ENCODE measurements at places on chromosomes 4 and X.

DNA sequence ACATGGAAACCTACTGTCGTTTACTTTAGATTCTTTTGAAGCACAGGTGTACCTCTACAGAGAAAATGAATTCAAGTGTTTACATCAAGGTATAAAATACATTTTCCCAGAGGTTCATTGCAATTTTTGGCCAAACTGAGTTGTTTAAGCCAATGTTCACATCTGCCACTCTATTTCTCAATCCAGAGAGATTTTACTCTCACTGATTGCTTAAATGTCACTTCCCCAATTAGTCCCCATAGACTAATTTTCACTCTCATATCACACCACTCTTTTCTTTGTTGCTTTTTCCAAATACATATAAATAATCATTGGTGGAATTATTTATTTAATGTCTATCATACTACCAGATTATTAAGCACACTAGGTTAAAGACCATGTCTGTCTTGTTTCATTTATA is 271.8 kb downstream of the PPP3CA start:
- no peak for DNase-seq

DNA sequence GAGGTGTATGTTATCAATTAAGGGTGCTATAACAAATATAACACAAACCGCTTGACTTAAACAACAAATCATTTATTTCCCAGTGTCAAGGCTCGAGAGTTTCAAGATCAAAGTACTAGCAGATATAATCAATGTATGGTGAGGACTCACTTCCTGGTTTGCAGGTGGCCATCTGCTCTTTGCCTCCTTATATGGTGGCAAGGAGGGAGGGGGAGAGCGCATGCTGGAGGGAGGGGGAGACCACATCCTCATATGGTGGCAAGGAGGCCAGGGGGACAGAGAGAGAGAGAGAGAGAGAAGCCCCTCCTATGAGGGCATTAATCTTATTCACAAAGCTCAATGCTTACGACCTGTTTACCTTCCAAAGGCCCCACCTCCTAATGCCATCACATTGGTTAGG is 372.3 kb upstream of the SPOCK3 start:
- peak; percentile 2 for DNase-seq

- DNase-seq = no peak
Observed at GRCh38 chrX:46965125-46965758, 53.0 kb downstream of the JADE3 start.

DNA sequence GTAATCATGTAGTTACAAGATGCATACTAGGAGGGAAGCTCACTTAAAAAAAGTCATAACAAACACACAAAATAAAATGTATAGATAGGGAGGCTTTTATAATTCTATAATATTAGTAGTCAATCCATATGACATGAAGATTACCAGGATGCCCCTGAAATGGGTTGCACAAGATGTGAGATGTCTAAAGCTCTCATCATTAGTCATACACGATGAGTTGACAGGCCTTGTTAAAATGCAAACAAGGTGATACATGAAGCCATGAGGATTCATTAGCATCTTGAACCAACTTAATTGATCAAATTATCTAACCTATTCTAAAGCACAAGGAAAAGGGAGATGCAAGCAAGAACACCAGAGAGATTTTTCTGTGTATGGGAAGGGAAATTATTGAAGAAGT is 470.2 kb downstream of the IQCM start:
- DNase-seq = no peak

GRCh38 chr4:89308161-89308500 is 531 bp upstream of the GPRIN3 start:
- no peak for DNase-seq

DNA sequence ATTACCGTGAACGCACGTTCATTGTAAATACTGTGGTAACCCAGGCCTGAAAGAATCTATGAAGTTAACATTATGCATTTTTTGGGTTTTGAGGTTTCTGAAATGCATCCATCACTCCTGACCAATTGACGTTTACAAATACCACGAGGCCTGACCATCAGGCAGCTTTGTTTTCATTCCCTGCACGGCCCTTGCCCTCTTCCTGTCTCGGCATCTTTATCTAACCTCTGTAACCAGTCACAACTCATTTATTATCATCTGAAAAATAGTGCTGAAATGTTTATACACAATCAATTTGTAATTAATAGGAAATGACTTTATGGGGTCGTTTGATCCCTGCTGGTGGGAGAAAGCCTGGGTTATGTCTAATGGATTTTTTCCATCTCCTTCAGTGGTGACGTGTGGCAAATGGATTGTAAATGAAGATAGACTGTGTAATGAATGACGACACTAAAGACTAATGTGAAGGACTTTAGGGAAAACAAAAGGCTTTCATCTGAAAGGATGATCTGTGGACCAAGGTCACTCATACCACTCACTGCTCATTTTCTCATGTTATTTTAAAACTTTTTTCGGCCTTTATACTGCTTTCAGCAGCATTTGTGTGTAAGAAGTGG is 102.7 kb upstream of the SORBS2 start:
- no peak for DNase-seq

All from NCI-H69 (cell line).